ENCODE measurements at places on chromosomes 2 and 18. TPM values are rescaled to one million over a fixed set of nuclear protein-coding genes. Genes with fewer than 3 reads are reported as not detected.

DNA sequence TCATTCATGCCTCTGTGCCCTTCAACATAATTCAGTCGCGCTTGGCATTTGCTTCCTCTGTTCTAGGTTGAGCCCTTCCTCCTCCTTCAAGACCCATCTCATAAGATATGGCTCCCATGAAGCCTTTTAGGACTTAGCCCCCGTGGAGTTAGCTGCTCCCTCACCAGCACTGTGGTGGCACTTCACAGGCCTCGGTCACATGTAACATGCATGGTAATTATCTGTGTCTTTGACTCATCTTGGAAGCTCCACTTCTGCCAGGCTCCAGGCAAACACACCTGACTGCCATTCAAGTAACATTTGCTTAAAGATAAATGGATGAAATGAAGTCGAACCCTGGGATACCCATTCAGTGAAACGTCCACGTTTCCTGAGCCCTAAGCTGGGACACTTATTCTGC, 484.7 kb downstream of the EIPR1 start:
- H3K27me3 ChIP-seq: no peaks in the 10 kb centered on the region
- H3K36me3 ChIP-seq: no peaks in the 10 kb centered on the region
- H3K4me1 ChIP-seq: no peaks in the 10 kb centered on the region
- no peak for DNase-seq
- H3K4me3 ChIP-seq: no peak overlapping the region
- no peak overlapping the region for H3K27ac ChIP-seq

DNA sequence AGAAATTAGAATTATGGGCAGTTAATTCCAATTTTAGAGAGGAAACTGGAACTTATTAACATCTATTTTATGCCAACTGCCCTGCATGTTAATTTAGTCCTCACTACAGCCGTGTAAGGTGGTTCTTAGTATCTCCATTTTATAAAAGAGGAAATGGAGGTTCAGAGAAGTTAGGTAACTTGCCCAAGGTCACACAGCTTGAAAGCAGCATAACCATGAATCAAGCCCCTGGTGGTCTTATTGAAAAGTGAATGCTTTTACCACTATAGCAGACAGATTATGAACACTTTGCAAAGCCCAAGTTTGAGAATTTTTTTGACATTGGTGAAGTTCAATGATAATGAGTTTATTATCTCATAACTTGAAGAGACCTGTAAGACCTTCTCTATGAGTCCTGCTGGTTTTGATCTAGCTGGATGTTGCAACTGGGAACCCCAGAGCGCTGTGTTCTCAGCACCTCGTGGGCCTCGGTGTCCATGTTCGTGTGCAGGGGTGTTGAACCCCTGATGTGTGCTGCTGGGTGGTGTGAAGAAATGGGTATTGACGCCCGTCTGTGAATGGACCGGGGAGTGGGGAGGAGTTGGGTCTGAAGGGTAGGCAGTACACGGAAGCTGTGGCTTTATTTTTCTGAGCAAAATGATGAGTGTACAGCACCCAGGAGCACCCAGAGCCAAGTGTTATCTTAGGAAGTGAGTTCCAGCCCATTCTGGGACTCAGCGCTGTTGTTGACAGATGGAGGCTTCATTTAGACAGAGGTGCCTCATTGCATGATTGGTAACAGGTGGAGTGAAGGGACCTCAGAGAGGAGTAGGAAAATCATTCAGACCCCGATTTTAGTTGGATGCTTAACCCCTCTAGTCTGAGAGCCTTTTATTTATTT, 9.7 kb downstream of the GREB1 start:
- no peak overlapping the region for H3K4me3 ChIP-seq
- no peak overlapping the region for H3K27ac ChIP-seq
- DNase-seq: no peak

DNA sequence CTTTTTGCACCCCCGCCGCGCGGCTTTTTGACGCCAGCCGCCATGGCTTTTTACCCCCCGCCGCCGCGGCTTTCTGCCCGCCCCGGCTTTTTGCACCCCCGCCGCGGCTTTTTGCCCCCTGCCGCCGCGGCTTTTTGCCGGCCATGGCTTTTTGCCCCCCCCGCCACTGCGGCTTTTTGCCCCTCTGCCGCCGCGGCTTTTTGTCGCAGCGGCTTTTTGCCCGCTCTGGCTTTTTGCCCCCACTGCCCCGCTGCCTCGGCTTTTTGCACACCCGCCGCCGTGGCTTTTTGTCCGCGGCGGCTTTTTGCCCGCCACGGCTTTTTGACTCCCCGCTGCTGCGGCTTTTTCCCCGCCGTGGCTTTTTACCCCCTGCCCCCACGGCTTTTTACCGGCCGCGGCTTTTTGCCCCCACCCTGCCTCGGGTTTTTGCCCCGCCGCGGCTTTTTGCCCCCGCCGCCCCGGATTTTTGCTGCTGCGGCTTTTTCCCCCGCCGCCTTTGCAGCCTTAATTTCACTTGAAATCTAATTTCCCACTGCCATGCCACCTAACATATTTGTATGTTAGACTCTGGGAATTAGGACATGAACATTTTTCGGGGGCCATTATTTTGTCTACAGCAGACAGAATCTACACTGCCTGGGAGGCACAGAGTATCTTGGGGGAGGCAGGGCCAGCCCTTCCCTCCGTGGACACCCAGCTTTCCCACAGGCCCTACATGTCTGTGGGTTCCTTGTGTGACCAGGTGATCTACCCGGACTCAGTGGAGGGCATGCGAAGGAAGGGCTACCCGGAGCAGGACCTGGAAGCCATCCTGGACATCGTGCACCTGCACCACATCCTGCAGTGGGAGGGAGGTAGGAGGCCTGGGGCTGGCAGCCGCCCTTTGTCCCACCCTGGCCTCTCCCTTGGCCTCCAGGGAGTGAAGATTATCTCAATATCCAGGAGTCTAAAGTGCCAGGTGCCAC, 3031.0 kb upstream of the TEKT4 start:
- no peaks in the 10 kb centered on the region for H3K4me1 ChIP-seq
- DNase-seq: no peak
- no peak overlapping the region for H3K4me3 ChIP-seq
- no peaks in the 10 kb centered on the region for H3K36me3 ChIP-seq

DNA sequence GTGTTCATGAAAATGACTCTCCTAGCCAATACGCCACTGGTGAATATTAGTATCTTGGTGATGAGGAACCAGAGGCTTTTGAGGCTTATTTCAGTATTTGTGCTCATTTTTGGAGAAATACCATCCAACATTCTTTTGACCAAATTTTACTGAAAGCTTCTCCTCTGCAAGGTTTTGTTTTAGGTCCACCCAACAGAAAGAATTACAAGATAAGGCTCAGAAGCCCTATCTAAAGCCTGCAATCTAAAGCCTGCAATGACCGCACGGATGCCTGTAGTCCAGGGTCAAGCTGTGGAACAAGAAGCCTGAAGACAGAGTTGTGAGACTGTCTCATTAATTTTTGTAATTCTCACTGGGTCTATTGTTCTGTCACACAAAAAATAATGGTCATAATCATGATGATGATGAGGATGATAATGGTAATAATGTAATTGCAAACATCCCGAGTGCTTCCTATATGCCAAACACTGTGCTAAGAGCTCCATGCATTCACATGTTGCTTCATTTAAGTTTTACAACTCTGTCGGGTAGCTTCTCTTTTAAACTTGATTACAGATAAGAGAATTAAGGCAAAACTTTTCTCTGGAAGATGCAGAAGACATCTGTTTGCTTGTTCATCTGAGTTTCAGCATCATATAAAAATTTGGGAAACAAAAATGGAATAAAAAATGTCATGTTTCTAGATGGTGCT, 33.2 kb upstream of the NCOA1 start:
- no peak for DNase-seq
- no peaks in the 10 kb centered on the region for H3K4me1 ChIP-seq
- H3K36me3 ChIP-seq: no peaks in the 10 kb centered on the region

DNA sequence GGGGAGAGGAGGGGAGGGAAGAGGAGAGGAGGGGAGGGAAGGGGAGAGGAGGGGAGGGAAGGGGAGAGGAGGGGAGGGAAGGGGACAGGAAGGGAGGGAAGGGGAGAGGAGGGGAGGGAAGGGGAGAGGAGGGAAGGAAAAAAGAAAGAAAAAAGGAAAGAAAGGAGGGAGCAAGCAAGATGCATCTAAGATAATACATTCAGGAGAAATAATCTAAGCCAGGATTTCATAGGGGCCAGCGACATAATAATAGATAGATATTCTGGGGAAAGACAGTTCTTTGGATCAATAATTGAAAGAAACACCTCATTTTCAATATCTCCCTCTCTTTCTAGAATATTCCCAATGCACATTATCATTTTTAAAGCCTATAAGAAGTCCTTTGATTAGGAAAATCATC, 328.9 kb upstream of the ID2 start:
- H3K27ac ChIP-seq: no peak overlapping the region
- no peaks in the 10 kb centered on the region for H3K36me3 ChIP-seq
- no peak for DNase-seq
- H3K27me3 ChIP-seq: no peaks in the 10 kb centered on the region

- H3K4me1 ChIP-seq: no peaks in the 10 kb centered on the region
- no peaks in the 10 kb centered on the region for H3K27me3 ChIP-seq
- H3K4me3 ChIP-seq: no peak overlapping the region
Measured at GRCh38 chr2:205556357-205556756, 125.9 kb upstream of the NRP2 start.

DNA sequence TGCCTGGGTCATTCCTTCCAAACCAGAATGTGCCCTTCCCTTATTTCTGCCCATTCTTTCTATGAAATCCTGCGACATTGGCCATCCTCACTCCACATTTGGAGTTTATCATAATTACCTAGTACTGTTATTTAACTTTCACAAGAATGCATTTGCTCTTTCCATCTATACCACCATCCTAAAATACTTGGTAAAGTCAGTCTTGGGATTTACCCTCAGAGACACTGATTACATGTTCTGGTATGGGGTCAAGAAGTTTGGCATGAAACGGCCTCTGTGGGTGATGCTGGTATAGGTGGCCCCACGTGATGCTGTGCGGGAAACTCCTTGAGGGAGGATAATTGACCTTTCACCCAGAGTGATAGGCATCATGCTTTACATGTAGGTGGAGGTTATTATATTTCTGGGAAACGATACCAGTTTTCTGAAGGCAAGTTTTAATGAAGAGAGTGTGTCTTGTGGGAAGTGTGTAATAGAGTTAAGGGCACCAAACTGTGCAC, 123.5 kb downstream of the FMNL2 start:
- H3K36me3 ChIP-seq: no peaks in the 10 kb centered on the region
- no peak overlapping the region for H3K4me3 ChIP-seq
- H3K27ac ChIP-seq: no peak overlapping the region
- DNase-seq: no peak
- no peaks in the 10 kb centered on the region for H3K27me3 ChIP-seq

DNA sequence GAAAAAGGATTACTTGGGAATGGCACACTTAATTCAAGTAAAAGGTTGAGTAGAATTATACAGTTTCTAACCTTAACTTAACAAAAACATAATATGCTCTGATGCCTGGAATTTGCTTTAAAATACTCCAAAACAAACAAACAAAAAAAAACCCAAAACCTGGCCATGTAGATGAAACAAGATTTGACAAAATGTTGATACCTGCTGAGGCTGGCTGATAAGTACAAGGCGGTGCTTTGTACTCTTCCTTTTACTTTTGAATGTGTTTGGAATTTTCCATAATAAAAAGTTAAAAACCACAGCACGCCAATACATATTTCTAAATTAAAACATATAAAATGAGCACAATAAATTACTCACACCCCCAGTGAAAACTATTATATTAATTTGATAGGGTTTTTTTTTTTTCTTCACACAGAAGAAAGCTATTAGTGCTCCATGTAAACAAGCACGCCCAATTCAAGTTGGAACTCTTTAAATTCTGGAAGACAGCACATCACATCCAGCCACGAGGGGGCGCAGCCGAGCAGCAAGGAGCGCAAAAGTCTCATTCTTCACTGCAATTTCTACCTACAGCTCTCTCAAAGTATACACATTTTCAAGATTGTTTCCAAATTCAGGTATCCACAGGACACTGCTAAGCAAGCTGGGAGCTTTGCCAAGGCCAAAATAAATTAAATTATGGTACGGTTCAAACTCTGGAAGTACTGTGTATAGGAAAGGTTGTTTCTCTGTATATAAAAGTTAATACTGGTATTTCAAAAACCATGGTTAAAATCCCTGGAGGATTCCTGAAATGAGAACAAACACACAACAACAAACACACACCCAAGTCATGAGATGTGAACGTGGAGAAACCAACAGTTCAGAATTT, 7.5 kb downstream of the SERTAD2 start:
- no peaks in the 10 kb centered on the region for H3K27me3 ChIP-seq
- H3K4me3 ChIP-seq: no peak overlapping the region
- DNase-seq: peak; percentile 88
- peaks cover 25% of the 10 kb centered on the region for H3K4me1 ChIP-seq
- no peak overlapping the region for H3K27ac ChIP-seq

- peaks cover 6% of the 10 kb centered on the region for H3K4me1 ChIP-seq
- no peaks in the 10 kb centered on the region for H3K27me3 ChIP-seq
- H3K4me3 ChIP-seq: no peak overlapping the region
- H3K36me3 ChIP-seq: no peaks in the 10 kb centered on the region
Measured at GRCh38 chr2:239609162-239609561, 208.3 kb upstream of the HDAC4 start.

- no peak for DNase-seq
- H3K27me3 ChIP-seq: no peaks in the 10 kb centered on the region
- no peak overlapping the region for H3K4me3 ChIP-seq
- H3K27ac ChIP-seq: no peak overlapping the region
Measured at GRCh38 chr2:11602563-11603204, 67.3 kb downstream of the NTSR2 start.

CYRIA gene
- 11.8 TPM for total RNA-seq

- no peaks in the 10 kb centered on the region for H3K27me3 ChIP-seq
- H3K4me1 ChIP-seq: no peaks in the 10 kb centered on the region
- no peak for DNase-seq
- no peak overlapping the region for H3K4me3 ChIP-seq
Measured at GRCh38 chr2:57296795-57297517, 749.6 kb upstream of the VRK2 start.

GRCh38 chr2:200397785-200398184, 91.3 kb downstream of the SPATS2L start:
- H3K27me3 ChIP-seq: no peaks in the 10 kb centered on the region
- H3K4me3 ChIP-seq: no peak overlapping the region
- no peaks in the 10 kb centered on the region for H3K36me3 ChIP-seq
- H3K27ac ChIP-seq: no peak overlapping the region
- no peak for DNase-seq
- no peaks in the 10 kb centered on the region for H3K4me1 ChIP-seq

DNA sequence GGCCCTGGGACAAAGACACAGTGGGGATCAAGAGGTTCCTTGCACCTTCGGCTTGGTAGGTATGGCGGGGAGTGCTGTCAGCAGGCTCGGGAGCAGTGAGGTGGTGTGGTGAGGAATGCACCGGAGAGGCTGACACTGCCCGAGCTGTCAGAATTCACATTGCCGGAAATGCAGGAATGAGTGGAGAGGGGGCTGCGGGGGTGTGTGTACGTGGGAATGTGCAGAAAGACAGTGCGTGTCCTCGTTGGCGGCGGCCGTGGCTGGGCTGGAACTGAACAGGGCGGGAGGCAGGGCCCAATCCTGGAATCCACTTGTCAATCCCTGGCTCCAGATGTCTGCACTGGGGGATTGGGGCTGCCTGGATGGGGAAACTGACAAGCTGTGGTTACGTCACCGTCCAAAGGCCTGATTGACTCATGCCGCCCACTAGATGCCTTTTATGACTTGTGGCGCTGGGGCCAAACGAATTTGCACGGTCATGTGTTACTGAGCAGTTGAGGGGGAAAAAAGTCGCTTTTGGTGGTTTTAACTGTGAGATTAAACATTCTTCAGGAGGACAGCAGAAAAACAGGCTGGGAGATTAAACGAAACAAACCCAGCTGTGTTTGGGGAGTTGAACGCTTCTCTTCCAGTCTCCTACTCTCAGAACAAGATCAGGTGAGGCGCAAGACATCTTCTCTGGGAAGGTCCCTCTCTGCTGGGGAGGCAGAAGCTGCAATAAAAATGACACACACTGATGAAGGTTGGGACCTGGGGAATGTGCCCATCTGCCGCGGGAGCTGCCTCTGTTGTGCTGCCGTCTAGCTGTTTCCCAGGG, 189.4 kb upstream of the GLI2 start:
- H3K4me3 ChIP-seq: no peak overlapping the region
- DNase-seq: peak; percentile 64
- no peaks in the 10 kb centered on the region for H3K4me1 ChIP-seq
- H3K27ac ChIP-seq: no peak overlapping the region

LTBP1 gene
- 39.8 TPM for total RNA-seq

Data from kidney (tissue), 22 donors.